NCI-H774 (cell line): ENCODE measurements at places on chromosomes 12 and 14.

- DNase-seq: no peak
Measured at GRCh38 chr12:19608039-19608438, 168.7 kb downstream of the AEBP2 start.

- DNase-seq: no peak
Measured at GRCh38 chr12:97267594-97268202, 194.9 kb upstream of the RMST start.

- DNase-seq: no peak
Measured at GRCh38 chr14:64773046-64773445, 68.8 kb downstream of the PLEKHG3 start.

DNA sequence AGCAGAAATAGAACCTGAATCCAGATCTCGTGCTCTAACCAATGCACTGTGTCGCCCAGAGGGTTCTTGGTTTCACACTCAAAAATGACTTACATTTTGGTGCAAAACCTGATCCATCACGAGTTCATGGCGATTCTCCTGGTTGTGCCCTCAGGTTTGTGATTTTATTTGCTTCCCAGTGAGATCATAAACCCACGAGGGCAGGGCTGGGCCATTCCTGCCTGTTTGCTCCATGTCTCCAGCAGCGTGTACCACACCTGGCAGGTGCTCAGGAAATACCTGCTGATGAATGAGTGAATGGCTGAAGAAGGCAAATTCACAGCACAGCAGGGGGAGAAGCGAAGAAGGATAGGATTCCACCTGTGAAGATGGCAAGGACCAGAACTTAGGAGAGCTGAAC lies 9.4 kb downstream of the ACACB start:
- no peak for DNase-seq

DNA sequence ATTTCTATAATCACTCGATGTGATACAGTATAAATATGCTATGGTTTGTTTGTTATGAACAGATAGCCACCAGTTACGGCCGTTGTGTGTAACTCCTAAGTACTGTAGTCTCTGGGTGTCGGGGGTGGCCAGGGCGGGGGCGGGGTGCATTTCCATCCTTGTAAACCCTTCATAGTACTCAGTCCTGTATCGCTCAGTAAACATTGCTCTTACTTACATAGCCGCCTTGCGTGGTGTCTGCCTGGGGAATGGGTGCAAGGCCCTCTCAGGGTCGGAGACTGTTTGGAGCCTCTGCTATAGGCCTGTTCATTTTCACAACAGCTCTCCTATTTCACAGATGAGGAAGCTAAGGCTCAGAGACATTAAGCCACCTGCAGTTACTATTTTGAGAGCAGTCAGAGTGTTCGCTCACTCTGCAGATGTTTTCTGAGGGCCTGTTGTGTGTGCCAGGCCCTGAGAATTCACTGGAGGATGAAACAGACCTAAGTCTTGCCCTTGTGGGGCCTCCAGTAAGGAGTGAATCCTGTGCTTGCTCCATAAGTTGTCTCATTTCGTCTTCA lies 42.5 kb downstream of the JDP2 start:
- no peak for DNase-seq

GRCh38 chr12:116474331-116474730 lies 84.8 kb upstream of the MAP1LC3B2 start:
- DNase-seq: no peak

GRCh38 chr12:62299617-62300016 lies 39.4 kb downstream of the USP15 start:
- peak; percentile 41 for DNase-seq

GRCh38 chr14:22384167-22384549 lies 204.9 kb downstream of the DAD1 start:
- DNase-seq: no peak

DNA sequence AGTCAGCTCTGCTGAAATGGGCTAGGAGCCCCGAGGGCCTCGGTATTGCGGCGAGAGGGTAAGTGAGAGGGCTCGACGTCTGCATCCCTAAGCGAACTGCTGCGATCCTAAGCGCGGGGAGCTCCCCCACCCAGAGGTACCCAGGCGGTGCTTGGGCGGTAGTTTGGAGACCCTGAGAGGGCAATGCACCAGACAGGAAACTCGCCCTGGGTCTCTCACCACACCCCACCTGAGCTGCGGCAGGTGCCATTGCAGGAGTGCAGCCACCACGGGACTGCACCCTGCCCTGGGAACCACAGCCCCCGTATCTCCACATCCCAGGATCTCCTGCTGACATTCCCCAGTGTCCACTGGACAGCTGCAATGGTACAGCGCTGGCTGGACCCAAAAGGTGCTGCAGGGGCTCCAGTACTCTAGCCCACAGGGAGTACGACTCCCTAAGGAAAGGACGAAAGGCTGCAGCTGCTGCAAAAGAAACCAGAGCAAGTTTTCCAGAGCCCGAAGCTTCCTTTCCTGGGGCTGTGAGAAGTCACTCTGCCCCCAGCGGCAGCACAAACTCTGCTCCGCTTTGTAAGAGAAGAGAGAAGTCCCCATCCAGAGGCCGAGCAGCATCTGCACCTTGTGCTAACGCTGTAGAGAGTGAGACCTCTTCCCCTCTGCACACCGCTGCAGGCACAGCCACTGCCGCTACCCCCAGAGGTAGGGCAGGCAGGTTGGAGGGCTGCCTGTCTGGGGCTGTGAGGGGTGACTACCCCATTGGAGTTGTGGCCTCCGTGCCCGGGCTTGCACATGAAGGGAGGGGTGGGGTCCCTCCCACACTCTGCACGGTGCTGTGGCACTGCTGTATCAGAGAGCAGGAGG lies 31.1 kb upstream of the MON2 start:
- DNase-seq: peak; percentile 41

- DNase-seq: no peak
Measured at GRCh38 chr14:26593357-26593756, 4.5 kb downstream of the NOVA1 start.

- no peak for DNase-seq
Measured at GRCh38 chr12:86118161-86118560, 138.0 kb downstream of the MGAT4C start.

- DNase-seq: no peak
Measured at GRCh38 chr12:86117711-86118110, 138.5 kb downstream of the MGAT4C start.

DNA sequence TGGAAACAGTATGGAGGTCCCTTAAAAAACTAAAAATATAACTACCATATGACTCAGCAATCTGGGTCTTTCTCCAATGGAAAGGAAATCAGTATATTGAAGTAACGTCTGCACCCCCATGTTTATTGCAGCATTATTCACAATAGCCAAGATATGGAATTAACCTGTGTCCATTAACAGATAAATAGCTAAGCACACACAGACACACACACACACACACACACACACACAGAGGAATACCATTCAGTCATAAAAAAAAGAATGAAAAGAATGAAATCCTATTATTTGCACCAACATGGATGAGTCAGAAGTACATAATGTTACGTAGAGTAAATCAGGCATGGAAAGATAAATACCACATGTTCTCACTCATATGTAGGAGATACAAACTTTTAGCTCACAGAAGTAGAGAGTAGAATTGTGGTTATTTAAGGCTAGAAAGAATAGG lies 4.7 kb downstream of the KLRK1 start:
- no peak for DNase-seq

GRCh38 chr12:1093166-1093751 lies 102.2 kb downstream of the ERC1 start:
- peak; percentile 57 for DNase-seq

- no peak for DNase-seq
Measured at GRCh38 chr14:55914771-55915170, 203.4 kb upstream of the PELI2 start.

DNA sequence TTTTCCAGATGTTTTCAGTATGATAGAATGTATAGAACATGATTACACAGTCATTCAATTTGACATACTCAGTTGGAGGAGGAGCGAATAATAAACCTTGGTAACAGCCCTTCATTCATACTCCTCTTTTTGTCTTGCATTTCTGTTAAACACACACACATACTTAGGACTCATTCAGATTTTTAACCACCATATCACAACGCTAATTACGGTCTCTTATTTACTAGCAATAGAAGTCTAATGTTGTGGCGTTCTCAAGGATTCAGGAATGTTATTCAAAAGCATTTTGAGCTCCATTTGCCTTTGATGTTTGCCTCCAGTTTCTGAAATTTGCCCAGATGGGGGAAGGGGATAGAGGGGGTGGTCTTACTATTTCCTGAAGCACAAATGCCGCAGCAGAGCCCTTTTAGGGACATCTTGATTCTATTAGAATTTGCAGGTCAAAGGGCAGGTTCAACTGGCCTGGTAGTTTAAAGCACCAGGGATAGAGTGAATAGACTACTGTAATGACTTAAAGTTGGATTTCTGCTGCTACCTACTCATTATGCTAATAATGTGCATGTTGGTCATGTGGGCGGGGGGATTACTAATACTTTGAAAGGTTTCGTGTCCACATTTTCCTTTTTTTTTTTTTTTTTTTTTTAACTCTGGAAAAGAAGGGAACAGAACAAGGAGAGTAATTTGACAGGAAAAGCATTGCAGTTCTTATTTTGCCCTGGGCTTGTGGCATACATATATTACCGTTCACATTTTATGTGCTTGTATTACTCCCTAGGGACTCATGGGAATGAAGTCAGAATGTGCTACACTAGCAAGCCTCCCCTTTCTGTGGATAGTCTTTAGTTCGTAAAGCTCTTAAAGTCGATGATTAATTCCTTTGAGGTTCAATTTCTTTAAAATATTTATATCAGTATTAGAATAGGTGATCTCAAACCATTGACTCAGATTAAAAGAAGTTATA lies 226.8 kb downstream of the FBXL14 start:
- no peak for DNase-seq

DNA sequence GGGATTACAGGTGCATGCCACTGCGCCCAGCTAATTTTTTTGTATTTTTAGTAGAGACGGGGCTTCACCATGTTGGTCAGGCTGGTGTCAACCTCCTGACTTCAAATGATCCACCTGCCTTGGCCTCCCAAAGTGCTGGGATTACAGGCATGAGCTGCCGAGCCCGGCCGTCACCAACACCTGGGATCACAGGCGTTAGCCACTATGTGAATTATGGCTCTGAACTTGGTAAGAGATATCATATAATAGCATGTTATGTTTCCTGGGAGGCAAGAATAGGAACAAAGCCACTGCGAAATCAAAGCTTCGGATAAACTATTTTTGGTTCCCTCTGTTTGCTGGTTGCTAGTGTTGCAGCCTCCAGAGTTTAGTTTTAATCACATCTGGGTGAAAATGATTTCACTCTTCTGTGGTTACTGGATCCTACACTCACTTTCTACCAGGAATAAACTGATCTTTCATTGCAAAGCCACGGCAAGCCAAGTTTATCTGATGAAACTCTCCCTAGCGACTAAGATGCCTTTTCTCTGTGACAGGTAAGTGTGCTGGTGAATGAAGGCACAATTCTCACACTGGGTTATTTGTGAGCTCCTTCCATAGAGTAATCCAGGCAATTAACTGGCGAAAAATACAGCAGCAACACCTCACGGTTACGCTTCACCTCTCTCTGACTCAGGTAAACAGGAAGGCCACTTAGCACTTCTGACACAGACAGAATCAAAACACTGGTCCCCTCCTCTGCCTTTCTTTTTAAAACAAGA lies 16.7 kb downstream of the SNRNP35 start:
- DNase-seq: no peak

DNA sequence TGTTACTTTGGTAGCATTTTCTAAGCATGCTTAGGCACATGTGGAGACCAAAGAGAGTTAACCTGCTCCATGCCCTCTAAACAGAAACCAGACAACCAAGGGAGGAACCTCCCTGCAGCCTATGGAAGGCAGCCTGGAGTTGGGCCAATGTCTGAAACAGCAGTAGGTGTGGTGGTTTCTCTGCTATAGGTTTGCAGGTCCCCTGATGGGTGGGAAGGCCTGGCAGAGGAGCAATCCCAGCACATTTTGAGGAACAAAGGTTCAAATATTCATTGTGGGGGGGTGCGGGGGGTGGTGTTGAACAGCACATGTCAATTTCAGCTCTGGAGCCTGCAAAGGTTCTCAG lies 65.4 kb downstream of the DACT1 start:
- DNase-seq: no peak

DNA sequence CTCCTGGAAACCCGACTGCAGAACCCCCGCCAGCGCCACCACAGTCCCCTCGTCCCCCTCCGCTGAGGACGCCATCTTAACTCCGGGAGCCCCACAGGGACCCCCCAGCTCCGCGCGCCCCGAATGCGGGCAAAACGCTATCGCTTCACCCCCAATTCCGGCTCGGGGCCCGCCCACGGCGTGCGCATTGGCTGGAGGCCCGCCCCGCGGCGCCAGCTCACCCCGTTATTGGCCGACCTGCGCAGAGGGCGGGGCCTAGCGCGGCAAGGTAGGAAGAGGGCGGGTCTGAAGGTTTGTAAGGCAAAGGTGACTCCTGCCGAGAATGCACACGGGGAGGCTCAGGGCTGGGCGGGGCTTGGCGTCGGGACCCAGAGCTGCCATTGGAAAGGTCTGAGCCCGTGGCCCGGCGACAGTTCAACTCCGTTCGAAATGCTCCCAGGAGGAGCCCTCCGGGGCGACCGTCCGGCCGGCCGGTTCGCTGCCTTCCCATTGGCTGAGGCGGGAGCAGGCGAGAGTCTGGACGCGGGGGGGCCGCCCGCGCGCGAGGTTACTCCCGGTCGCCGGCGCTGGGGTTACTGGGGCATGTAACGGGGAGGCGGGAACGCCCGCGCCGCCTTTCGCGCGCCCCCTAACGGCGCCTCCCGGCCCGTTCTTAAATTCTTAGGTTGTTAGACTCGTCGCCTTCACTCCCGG lies at the start of gene LPCAT3:
TSS of gene LPCAT3 (minus strand) at position 127 of the 693 bp plus-strand sequence. CDS start at position 75, 52 bp downstream.
- peak; percentile 99 for DNase-seq

DNA sequence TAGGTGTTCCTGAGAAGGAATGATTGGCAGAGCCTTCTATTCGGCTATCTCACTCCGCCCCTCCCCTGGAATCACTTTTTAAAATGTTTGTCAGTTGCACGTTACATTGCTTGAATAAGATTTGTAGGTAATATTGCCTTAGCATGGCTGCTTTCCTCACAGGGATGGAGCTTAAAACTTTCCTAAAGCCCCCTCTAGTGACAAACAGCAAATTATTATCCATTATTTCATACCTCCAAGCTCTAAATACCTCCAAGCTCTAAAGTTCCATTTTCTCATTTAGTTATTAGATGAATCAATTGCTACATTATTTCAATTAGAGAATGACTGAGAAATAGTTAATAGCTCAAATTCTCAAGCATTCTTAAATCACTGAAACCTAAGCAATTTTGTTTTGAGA lies 5.1 kb upstream of the SPATA7 start:
- no peak for DNase-seq

DNA sequence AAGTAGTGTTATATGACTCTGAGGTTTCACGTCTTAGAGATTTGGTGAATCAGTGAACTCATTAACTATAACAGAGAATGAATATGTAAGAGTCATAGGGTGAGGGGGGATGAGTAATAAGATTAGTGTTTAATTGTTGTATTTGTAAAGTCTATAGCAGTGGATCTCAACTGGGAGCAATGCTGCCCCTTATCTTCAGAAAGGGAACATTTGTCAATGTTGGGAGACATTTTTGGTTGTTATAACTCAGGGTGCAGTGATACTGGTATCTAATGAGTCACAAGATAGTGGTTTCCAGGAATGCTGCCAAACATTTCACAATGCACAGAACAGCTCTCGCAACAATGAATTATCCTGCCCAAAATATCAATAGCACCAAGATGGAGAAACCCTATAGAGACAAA lies 1193.7 kb downstream of the GALC start:
- DNase-seq: no peak
